ENCODE measurements at places on chromosomes 12 and 14.

DNA sequence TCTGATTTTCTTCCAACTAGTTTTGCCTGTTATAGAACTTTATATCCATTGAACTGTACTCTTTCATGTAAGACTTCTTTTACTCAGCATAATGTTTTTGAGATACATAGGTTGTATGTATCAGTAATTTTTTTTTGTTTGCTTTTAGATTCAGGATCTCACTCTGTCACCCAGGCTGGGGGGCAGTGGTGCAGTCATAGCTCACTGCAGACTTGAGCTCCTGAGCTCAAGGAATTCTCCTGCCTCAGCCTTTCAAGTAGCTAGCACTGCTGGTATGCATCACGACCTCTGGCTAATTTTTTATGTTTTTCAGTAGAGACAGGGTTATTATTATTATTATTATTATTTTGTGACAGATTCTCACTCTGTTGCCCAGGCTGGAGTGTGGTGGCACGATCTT, 65.0 kb upstream of the DDHD1 start:
- DNase-seq = no peak

- DNase-seq = no peak
These were observed 186.5 kb upstream of the LHX5 start for GRCh38 chr12:113658006-113658655.

DNA sequence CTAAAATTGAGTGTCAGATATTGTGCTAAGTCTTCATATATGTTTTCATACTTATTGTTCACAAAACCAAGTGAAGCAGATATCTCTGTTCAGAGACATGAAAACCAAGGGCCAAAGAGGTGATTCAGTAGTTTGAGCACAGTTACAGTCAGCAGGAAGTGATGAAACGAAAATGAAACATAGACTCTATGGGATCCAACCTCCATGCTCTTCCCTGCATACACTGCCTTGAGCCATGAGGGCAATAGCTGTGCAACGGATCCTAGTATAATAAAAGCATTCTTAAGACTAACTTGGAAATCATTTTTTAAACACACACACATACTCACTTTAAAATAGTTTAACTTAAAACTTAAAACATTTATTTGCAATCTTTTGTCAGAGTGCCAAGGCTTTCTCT, 27.9 kb downstream of the ESR2 start:
- DNase-seq = no peak

DNA sequence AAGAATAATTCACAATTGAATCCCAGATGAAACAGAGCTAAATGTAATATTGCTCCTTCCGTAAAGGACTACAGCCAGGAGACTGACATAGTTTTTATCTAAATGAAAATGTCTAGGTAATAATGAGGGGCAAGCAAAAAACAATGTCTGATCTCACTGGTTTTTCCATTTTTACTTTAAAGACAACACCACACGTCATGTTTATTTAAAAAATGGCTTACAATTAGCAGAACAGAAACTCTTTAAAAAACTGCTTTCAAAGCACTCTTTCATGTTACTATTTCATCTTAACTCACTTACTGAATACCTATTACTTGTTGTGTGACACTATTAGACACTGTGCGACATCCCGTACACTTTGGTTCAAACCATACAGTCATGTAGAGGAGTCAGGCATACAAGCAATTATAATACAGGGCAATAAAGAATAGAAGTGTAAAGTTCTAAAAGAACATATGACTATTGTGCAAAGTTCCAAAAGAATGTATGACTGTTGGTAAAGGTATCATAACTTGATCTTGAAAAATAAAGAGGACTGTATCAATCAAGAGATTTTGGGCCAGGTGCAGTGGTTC, 9.1 kb downstream of the BTBD7 start:
- no peak for DNase-seq

DNA sequence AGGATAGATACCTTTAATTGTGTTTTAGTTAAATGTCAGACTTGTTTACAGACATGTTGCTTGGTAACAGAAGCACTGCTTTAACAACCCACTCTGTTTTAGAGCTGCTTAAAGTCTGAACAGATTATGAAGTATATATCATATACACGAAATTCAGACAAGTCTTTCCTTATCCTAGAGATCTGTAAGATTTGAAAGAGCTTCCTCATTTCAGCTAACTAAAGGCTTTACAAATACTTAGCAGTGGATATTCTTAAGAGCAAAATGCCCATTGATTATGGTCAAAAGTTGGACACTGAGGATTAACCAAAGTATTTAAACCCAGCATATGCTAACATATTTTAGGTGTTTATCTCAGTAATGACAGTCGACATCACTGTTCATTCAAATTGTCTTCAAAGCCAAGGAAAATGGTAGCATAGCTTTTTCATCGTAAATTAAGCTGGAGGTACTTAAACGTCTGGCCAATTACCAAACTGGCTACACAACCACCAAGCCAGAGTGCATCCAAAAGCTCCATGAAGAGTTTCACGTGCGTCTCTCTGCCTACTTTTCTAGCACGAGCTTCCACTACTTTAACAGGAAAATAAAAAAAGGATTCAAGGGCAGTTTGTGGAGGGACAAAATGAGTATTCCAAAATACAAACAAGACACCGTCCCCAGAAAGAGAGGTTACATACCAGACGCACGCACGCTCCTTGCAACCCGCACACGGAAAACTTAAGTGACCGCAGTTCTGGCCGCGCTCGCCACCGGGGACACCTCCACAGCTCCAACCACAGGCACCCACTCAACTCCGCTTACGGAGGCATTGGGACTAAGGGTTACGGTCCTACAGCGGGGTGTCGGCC, 565 bp downstream of the CEP83 start:
- DNase-seq = peak; percentile 29

- DNase-seq = no peak
These were observed 82.5 kb downstream of the SH2B3 start for GRCh38 chr12:111488271-111488670.

- DNase-seq = peak; percentile 71
These were observed 10.6 kb downstream of the SDS start for GRCh38 chr12:113392988-113393579.

DNA sequence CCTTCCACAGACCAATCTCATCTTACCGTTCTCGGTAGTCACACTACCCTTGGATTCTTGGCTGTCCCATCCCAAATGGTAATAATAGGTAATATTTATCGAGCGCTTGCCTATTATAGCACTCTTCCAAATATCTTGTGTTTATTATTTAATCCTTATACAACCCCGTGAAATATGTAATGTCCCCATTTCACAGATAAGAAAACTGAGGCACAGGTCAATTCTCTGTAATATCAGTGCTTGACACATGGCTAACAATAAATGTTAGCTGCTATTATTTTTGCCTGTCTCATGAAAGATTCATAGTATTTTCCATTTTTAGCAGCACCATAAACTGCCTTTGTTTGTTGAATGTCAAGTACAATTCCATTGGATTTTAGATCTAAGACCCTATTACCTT, 4.5 kb downstream of the TMX1 start:
- DNase-seq = no peak

DNA sequence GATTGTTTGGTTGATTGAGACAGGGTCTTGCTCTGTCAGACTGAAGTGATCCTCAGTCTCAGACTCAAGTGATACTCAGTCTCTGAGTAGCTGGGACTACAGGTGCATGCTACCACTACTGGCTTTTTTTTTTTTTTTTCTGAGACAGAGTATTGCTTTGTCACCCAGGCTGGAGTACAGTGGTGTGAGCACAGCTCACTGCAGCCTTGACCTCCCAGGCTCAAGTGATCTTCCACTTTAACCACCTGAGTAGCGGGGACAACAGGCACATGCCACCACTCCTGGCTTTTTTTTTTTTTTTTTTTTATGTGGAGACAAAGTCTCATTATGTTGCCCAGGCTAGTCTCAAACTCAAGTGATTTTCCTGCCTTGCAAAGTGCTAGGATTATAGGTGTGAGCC, 31.8 kb downstream of the CPSF2 start:
- DNase-seq = no peak

DNA sequence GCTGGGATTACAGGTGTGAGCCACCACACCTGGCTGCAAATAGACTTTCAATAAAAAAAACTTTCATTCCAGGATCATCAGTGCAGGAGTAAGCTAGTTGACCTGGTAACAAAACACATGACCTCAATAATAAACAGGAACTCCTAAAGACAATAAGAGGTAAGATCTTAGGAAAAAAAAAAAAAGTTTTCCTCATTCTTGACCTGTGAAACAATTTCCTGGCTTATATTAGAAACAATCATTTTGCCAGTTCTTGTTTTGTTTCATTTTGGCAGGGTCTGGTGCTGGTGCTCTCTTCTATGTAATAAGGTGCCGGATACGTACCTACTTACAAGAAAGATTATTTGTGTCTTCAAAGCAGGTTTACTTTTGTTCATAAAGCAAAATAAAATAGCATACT, 90.6 kb upstream of the AMN1 start:
- DNase-seq = no peak

DNA sequence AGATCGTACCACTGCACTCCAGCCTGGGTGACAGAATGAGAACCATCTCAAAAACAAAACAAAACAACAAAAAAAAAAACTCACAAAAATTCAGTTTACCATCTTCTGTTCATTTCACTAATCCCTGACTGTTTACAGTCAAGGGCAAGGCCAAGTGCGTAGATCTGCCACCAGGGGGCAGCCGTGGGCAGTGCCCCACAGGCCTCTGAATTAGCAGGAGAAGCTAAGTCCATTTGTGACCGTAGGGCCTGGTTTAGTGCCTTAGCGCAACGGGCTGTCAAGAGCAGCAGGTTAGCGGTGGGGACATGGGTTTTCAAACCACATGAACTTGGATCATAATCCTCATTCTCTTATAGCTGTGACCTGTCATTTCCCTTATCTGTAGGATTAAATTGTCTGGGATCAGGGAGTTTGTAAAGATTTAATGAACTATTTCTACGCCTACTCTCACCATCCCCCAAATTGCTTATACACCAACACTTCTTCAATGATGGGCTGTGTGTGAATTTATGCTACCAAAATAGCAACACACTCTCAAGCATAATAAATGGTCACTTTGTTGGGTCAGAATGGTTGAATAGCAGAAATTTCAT, 49.0 kb downstream of the KCTD10 start:
- DNase-seq = peak; percentile 79

- DNase-seq = no peak
These were observed 101.1 kb upstream of the FRMD6 start for GRCh38 chr14:51550636-51551035.

- DNase-seq = no peak
These were observed 15.0 kb upstream of the BICD1 start for GRCh38 chr12:32091696-32092095.

GRCh38 chr12:95870897-95871296, 12.1 kb downstream of the SNRPF start:
- DNase-seq = no peak

DNA sequence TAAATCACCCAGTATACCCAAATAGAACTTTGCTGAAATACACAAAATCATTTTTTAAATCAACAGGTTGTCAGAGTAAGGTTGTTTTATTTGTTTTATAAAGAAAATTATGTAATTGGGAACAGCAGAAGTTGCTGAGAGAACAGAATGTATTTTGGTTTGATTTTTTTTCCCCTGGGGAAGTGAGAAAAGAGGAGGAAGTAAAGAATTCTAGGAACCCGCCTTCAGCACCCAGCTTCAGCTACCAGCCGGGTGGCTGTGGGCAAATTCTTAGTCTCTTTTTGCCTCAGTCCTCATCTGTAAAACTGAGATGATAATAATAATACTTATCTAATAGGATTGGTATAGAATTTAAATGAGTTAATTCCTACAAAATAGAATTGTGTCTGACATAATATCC, 119.4 kb downstream of the SRGAP1 start:
- DNase-seq = no peak

DNA sequence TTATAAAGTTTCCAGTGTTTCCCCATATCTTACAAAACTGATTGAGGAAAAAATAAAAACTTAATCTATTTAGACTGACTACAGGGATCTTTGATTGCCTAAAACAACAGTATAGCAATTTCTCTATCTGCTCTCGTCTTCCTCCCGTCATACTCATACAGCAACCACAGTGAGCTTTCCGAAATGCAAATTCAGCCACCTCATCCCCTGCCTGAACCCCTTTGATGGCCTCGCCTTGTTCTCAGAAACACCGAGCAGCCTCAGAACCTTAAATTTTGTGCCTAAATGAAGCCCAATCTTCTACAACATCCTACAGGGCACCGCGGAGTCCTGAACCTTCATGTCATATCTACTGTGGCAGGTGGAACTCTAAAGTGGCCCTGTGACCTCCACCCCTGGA, 223.7 kb upstream of the TMEM132C start:
- DNase-seq = no peak

DNA sequence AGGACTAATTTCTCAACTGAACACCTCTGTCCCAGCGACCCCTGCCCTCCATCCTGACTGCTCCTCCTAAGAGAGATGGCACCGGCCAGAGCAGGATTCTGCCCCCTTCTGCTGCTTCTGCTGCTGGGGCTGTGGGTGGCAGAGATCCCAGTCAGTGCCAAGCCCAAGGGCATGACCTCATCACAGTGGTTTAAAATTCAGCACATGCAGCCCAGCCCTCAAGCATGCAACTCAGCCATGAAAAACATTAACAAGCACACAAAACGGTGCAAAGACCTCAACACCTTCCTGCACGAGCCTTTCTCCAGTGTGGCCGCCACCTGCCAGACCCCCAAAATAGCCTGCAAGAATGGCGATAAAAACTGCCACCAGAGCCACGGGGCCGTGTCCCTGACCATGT, 756 bp downstream of the RNASE7 start:
- no peak for DNase-seq

DNA sequence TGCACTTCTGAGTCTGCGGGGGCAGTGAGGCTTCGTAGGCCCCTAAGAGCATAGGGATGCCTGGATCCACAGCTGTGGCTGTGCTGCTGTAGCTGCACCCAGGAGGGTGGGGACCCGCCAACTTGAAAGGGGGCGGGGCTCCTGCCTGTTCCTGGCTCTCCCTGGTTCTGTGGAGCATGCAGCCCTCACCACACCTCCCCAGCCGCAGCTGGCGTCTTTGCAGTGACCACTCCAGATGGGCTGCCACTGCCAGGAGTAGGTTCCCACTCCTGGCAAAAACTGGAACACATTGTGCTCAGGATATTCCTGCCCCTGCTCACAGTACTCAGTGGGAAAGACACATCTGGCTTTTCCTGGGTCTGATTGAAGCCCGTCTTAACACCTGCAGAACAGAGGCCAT, 35.8 kb downstream of the TIMELESS start:
- DNase-seq = no peak

DNA sequence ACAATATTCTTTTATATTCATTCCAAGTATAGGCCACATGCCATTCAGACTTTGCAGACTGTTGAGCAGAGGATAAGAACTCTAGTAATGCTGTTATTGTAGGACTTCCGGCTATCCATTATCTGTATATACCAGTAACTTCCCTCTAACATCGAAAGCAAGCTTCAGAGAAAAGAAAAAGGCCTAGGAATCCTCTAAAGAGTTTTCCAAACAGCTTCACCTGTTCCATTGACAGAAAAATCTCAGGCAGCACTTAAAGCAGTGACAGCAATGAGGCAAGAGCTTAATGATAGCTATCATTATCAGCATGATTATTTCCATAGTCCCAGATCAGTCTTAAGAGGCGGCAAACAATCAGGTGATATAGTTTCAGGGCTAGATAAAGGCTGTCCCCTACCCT, 1.8 kb downstream of the CPNE8 start:
- no peak for DNase-seq

- no peak for DNase-seq
These were observed 19.2 kb upstream of the CYP46A1 start for GRCh38 chr14:99664937-99665273.
